Stimulated activated naive CD4-positive, alpha-beta T cell (primary cell): ENCODE measurements at places on chromosomes 12 and 14.

DNA sequence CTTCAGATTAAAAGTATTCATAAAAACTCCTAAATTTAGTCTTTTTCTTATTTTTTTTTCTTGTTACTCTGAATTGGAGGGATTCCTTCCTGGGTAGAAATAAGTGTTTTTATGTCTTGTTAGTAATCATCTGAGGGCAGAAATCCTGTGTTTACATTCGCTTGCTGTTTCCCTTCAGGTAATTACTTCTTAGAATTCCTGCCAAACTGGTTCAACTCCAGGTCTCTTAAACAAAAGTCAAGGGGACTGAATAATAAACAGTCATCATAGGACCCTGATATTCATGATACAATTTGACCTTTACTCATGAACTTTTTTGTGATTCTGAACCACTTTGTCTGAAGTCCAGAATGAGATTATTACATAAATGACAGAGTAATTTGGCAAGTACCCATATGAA is 843.9 kb downstream of the FLRT2 start:
- DNase-seq, result no peak

GRCh38 chr12:3205742-3206519 is 128.8 kb downstream of the TSPAN9 start:
- DNase-seq, result no peak

DNA sequence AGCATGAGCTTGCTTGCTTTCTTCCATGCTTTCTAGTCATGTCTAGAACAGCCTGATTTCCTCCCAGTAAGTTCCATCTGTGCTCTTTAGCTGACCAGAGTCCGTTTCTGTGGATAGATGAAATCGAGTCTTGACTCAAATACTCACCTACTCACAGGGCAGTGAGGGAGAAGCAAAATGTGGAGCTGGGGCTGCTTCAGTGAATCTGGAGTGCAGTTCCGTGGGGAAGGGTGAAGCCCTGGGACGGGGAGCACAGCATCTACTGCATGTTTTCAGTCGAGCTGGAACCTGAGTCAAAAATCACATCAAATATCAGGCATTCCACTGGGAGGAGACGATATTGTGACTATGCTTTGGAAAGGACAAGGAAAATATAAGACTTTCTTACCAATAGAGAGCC is 70.3 kb upstream of the PRMT8 start:
- no peak for DNase-seq

DNA sequence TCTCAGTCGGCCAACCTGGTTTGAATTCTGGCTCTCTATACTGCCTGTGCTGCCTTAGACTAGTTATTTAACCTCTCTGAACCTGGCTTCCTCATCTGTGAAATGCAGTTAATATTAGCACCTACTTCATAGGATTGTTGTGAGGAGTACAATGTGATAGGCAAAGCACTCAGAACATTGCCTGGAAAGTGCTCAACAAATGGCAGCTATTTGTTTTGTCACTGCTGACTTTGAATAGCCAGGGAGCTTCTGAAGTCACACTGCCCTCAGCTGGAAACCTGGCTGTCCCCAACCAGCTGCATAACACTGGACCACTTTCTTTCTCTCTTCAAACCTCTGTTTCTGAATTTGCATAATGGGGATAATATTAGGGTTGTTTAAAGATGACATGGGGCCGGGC is 9.6 kb downstream of the TMEM30B start:
- DNase-seq, result no peak

DNA sequence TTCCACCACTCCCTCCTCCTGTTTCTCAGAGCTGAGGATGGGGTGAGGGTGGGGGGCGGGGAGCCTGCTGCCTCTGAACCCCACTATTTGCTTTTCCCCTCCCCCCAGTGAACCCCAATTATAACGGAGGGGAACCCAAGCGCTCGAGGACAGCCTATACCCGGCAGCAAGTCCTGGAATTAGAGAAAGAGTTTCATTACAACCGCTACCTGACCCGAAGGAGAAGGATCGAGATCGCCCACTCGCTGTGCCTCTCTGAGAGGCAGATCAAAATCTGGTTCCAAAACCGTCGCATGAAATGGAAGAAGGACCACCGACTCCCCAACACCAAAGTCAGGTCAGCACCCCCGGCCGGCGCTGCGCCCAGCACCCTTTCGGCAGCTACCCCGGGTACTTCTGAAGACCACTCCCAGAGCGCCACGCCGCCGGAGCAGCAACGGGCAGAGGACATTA is 1.1 kb downstream of the HOXC4 start:
- no peak for DNase-seq

- DNase-seq, result no peak
Observed at GRCh38 chr14:88452231-88452630, 66.8 kb downstream of the SPATA7 start.

- DNase-seq, result no peak
Observed at GRCh38 chr12:57993834-57994233, 52.5 kb downstream of the ATP23 start.

DNA sequence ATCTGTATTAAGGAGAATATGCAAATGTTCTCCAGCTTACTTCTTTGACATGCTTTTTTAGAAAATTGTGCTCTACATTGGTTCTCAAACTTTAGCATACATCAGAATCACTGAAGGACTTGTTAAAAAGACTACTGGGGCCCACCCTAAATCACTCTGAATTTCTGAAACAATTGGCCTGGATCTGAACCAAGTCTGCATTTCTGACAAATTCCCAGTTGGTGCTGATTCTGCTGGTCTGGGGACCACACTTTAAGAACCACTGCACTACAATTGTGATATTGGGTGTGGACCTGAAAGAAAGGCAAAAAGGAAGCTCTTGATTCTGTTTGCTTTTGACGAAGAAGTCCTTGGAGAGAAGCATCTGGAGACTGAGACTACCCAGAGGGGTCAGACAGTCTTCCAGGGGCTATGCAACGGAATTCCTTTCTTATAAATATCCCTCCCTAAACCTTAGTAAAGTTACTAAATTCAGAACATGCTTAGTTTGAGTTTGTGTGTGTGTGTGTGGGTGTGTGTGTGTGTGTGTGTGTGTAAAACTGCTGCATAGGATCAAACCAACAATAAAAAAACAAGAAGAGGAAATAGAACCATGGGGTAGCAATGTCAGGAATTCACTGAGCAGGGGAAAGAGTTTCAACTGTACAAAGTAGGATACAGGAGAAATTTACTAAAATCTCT is 36.8 kb downstream of the EAPP start:
- DNase-seq, result no peak

- DNase-seq, result no peak
Observed at GRCh38 chr12:99146185-99146584, 501.1 kb downstream of the APAF1 start.

GRCh38 chr14:80095623-80096022 is 115.7 kb downstream of the DIO2 start:
- no peak for DNase-seq

DNA sequence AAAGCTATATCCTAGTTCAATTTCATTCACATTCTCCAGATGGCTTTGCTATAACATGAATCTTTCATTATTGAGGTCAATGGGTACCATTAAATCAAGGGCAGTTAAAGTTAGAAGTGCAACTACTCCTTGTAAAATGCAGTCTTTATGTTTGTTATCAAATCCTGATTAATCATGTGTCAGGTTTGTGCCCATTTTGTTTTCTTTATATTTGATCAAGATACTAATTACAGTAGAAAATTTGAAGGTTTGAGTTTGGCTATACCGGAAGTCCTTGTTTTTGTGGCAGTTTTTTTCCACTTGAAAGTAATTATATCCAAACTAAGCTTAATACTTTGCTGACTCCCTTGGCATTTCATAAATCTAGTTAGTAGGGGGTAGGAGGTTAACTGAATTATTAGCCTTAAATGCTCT is 513.0 kb downstream of the DIO2 start:
- no peak for DNase-seq

- DNase-seq, result no peak
Observed at GRCh38 chr12:52197371-52198231, 5.8 kb upstream of the KRT80 start.

DNA sequence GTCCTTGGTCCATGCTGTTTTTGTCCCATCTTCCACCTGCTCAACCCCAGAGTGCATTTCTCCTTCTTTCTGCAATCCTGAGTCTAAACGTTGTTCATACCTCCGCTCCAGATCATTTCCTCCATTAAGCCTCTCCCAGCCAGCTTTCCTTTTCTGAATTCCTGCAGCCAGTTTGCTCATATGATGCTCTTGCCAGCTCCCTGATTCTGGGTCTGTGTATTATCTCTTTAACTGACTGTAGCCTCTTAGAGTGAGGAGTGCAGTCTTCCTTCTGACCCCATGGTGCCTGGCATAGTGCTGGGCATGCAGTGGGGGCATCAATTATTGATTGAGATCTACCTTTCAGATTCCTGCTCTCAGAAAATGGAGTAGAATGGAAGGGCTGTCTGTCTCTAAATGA is 11.5 kb upstream of the TBPL2 start:
- no peak for DNase-seq

- DNase-seq, result no peak
Observed at GRCh38 chr14:55279384-55279783, 8.2 kb downstream of the FBXO34 start.

GRCh38 chr12:2959192-2959504 is at the start of gene TEAD4:
TEAD4 (plus strand) TSS chr12:2959397.
- no peak for DNase-seq

GRCh38 chr12:51351913-51352532 is 5.5 kb upstream of the CELA1 start:
- DNase-seq, result peak; percentile 54

DNA sequence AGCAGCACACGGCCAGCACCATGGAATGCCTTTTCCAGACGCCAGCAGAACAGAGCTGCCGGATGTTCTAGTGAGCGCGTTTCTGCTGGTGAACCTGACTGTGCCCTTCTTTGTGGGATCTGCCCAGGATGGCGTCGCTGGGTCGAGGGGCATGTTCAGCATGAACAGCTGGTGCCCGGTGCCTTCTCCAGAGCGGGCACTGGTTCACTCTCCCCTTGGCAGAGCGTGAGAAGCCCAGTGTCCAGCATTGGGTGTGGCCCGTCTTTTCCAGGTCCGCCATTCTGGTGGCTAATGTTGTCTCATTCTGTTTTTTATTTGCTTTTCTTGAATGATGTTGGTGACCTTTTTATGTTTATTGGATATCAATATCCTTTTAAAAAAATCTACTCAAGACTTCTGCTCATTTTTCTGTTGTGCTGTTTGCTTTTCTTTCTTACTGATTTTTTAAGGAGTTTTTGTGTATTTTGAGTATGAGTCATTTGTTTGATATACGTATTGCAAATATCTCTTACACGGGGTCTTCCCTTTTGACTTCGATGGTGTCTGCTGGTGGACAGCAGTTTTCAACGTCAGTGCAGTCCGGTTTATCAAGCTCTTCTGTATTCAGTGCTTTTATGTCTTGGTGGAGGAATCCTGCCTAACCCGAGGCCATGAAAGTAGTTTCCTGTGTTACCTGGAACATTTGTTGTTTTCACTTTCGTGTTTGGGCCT is 74.3 kb downstream of the ADGRD1 start:
- DNase-seq, result no peak

GRCh38 chr12:27537855-27538675 is 14.1 kb downstream of the PPFIBP1 start:
- no peak for DNase-seq

DNA sequence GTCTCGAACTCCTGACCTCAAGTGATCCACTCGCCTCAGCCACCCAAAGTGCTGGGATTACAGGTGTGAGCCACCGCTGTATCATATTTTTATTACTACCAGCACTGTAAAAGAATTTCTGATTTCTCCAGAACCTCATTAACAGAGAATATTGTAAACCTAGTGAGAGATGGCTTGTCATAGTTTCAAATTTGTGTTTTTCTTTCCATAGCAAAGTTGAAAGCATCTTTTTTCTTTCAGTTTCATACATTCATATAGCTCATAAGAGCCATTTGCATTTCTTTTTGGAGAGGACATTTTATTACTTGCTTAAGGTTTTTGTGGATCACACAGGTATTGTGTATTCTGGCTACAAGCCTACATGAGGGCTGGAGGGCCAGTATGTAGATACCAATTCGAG is 58.0 kb downstream of the MIS18BP1 start:
- DNase-seq, result no peak

GRCh38 chr12:64767495-64767894 is 8.3 kb upstream of the GNS start:
- no peak for DNase-seq

DNA sequence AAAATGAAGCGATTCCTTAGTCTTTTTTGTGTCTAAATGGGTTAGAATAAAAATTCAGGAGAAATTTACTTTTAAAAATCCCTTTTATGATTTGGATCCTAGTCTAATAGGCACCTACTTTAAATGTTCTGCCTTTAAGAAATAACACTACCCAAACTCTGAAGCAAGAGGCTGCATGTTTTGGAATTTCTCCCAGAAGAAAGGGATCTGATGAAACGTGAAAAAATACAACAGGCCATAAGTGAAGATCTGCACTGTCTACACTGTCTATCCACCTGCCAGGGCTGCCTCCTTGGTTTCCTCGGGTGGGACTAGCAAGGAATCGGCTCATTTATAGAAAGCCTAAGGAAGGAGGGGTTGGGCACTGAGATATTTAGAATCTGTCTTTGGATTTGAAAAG is 22.1 kb downstream of the ACVR1B start:
- no peak for DNase-seq

DNA sequence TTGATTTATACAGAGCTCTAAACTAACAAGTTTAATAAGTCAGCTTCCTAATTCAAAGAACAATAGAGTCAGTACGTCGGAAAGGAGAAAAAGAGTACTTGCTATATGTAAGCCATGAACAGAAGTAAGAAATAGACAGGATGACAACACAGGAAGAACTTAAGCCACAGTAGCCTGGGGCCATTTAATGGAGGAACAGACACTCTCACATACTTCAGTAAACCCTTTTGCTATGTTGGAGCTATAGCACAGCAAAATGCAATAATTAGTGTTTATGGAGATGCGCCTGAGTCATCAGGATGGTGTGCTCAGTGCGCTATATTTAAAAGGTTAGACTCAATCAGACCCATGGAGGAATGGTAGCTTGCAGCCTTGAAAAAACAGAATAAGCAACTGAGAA is 61.0 kb downstream of the SRGAP1 start:
- no peak for DNase-seq

GRCh38 chr14:53735916-53736315 is 220.7 kb downstream of the BMP4 start:
- no peak for DNase-seq

DNA sequence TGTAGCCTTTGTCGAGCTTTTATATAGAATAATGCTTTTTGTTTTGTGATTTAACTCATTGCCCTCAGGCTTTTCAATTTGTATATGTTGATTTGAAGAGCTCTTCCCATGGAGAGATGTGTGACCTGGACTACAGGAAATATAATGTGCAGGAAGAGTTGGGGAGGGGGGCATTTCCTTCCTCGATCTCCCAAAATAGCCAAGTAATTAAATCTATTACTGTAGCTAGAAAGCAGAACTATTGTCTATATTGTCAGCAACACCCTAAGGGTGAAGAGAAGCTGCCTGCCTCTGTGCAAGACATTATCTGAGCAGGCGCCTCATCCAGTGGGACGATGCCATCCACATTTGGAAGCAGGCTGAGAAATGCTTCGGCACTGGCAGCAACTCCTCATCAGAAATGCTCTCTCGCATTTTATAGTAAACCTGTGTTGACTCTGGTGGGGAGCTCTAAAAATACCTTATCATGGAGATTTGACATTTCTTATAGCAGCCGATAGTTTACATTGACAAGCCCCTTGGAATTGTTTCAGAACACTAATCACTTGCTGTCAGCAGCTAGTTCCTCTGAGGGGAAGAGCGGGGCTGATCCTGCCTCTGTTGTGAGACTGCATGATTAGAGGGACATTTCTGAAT is 392.5 kb upstream of the RGS6 start:
- DNase-seq, result no peak
